ENCODE measurements at places on chromosomes 13 and 19.
A peak's percentile ranks its signal among the peaks of the same experiment; 100 is the strongest.

- no peak for DNase-seq
These were observed at the start of gene RASGRP4 for GRCh38 chr19:38425810-38426466. TSS of gene RASGRP4 (minus strand) at chr19:38426219. CDS start at chr19:38426091, 128 bp downstream.

DNA sequence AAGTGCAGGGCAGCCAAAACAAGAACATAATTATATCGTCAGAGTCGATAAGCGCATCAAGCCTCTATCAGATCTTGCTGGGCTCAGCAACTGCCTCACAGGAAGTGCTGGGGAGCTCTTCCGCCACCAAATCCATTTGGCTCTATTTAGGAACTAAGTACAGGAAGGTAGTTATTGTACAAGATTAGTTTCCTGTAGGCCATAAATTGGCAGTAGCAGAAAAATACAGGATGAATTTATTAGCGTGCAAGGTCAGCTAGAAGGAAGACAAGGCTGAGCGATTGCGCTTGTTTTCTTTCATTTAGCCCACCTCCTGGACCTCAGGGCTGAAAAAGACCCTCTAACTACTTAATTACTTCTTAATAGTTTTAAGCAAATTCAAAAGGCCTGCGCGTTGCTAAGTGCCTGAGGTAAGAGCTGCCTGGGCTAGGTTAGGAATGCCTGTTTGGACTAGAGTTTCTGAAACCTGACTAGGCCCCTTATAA, 118.5 kb downstream of the IRS2 start:
- no peak for DNase-seq

DNA sequence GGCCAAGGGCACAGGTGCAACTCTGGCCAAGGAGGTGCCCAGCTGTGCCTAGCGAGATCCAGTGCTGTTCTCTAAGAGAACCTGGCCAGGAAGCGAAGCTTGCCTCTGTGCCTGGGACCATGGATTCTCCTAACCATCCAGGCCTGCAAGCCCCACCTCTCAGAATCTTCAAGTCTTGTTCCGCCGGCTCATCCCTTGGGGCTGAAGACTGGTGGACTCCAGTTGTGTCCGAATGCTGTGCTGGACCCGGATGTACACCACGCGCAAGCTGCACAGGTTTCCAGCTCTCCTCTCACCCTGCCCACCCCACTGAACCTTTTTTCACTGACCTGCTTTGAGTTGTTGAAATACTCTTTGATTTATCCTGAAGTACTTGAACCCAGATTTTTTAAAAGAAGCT, 27.5 kb upstream of the MIR17HG start:
- no peak for DNase-seq

GRCh38 chr19:11020982-11021759, 60.3 kb downstream of the SMARCA4 start:
- no peak for DNase-seq

- DNase-seq, result no peak
These were observed 17.4 kb downstream of the ZC3H4 start for GRCh38 chr19:47096100-47096704.

DNA sequence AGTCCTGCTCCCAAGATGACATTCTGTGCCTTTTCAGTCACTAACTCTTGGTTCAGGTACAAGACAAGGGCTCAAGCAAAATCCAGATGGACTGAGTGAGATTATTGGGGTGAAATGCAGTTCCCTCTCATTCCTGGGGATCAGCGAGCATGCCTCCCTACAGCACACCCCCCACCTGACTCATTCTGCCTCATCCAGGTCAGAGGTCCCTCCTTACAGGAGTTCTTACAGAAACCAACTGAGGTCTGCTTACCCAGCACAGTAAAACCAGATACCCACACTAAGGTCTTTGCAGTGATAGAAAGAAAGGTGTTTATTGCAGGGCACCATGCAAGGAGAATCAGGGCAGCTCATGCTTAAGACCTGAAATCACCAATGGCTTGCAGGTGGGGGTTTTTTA, 21.6 kb upstream of the MRI1 start:
- no peak for DNase-seq

- DNase-seq, result no peak
These were observed 1782.4 kb upstream of the PCDH20 start for GRCh38 chr13:63198071-63198470.

- DNase-seq, result no peak
These were observed 144.3 kb downstream of the ZNF536 start for GRCh38 chr19:30516531-30516930.

DNA sequence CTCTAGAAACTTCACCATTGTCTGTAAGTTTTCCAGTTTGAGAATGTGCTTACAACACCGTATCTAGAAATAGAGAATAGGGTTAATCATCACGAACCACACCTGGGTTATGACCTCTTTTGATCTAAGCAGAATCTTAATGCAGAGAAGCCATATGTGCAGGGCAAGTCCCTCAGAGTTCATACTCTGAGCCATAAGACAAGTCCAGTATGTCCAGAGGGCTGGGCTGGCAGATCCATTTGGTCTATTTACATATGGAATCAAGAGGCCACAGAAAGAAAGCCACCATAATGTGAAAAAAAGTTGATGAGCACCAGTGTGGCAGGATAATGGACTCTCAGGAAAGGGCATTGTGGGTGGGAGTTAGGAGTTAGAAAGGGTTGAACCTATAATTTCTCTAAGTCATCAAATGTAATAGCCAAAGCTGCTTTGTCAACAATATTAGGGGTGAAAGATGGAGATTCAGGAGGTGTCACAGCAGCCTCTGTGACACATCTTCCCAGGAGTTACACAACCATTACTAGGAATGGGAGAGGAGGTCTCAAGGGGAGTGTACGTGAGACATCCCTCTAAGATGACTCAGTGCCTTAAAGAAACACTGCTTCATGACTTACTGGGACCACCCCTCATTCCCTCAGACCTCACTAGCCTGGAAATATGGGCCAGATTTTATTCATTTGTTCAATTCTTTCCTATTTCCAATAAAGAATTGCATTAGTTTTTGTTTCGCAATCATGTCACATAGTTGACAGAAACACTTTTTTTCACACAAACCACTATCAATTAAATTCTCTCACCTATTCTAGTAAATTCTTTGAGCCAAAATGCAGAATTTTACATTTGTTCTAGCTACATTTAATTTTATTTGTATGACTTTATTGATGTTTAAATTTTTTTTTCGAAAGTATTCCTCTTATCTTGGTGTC, 30.4 kb upstream of the OLFM4 start:
- DNase-seq, result no peak

DNA sequence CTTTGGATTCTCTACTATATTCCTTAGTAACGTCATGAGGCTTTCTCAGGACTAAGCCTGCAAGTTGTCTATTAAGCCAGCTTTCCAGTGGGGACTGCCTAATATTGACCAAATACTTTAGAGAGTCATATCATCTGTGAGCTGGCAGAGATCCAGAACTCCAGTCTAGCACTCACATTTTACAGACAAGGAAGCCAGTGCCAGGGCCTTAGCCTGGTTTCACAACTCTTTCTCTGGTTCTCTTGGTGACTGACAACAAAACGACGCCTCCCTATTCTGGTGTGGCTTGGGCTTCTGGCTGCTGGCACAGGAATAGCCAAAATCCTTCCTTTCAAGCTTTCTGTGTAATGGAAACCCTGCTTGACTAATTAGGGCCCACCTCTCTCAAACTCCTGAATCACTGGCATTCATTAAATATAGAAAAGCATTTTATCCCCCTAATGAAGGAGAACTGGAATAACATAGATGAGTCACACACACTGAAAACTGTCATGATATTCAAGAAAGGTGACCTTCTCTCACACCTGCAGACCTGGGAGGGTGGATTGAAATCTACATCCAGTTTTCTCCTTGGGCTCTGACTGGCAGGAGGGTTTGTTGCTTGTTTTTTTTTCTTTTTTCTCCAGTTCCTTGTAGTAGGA, 75.2 kb upstream of the UBL3 start:
- DNase-seq, result no peak

GRCh38 chr19:49468746-49469447, 5.1 kb upstream of the FLT3LG start:
- peak; percentile 80 for DNase-seq

DNA sequence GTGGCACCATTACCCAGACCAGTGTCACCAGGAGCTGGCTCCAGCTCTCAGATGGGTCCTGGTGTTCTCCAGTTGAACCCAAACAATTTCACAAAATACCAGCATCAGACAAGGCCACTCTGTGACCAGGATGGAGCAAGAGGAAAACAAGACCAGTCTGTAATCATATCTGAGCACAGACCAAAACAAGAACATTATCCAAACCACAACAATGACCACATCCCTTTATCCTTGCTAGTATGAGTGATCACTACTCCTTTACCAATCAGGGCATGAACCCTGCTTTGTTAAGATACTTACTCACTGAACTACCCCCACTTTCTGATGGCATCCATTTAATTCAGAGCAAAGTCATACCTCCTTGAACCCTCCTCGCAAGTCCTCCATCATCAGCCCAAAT, 145.9 kb downstream of the NUFIP1 start:
- DNase-seq, result no peak

- peak; percentile 25 for DNase-seq
These were observed 1.2 kb downstream of the KLF12 start for GRCh38 chr13:74132776-74133656.

DNA sequence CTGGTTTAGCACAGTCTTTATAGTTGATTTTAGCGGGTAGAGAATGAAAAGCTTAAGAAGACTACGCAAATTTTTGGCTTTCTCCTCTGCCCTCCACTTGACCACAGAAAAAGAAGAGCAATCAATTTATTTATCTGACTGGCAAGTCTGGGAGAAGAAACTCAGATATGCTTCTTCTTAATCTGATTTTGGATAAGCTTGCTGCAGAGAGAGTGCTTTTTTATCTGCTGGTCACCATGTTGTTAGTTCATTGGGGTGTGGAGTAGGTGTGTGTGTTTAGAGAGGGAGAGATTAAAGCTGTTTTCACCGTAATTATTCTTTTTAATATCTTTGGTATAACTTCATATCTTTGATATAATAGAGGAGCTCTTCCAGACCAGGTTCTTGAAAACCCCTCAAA, 471.4 kb upstream of the SLC10A2 start:
- DNase-seq, result no peak

GRCh38 chr19:48873476-48874302, 1.5 kb downstream of the PPP1R15A start:
- no peak for DNase-seq

DNA sequence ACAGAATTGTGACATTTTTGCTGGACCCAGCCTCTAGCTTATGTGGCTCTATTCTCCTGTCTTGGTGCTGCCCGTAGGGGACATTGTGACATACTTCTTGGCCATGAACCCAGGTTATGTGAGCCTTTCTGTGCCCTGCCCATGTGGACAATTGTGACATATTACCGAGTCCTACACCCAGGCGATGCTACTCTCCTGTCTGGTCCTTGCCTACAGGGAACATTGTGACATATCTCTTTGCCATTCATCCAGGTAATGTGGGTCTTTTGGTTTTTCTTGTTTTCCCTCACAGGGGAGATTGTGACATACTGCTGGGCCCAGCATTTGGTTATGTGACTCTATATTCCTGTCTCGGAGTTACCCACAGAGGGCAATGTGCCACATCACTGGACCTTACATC, 71.5 kb upstream of the ZNF43 start:
- DNase-seq, result no peak

DNA sequence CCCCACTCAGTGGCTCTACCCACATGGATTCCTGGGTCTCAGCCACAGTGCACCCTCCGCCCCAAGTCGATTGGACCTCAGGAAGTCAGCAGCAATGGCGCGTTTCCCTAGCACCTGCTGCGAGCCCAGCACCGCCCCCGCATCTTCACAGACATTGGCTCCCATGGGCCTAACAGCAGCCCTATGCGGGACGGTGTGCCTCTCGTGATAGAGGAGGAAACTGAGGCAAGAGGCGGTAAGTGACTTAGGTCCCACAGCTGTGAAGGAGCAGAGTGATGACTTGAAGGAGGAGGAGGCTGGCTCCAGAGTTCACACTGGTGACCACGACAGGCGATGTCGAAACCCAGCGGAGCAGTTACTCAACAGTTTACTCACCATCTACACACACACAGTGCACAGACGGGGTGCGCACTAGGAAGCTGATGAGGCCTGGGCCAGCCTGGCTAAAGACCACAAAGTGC, 104.5 kb upstream of the SOX1 start:
- DNase-seq, result no peak

DNA sequence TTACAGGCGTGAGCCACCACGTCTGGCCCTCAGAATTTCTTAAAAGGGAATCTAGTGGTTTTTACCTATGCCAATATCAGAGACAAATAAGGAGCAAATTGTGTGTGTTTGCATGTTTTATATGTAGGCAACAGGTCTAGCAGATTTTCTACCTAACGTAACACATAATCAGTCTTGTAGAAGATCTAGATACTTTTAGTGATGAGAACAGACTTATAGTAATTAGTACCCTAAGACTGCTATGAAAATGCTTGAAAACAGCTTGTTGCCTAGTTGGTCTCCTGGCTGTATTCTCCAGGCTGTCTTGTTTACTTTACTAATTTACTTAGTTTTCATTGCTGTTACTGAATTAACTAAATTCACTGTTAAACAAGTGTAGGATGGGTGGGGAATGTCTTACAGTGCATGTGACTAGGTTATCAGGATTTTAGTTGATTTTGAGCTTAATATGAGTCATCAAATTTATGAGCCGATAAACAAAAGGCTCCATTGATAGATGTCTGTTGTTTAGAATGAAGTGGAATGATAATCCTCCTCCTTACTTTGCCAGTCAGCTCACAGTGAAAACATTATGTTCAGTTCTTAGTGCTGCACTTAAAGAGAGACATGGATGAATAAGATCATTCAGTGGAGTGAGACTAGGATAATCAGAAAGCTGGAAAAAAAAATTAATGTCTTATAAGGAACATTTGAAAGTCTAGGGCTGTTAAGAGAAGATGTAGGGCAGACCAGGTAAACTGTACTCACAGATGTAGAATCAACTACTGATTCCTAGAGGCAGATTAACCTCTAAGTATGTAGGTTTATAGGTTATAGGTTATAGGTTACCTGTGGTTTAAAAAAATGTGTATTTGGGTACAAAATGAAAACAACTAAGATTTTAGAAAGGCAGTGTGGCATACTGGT, 22.4 kb downstream of the GTF2F2 start:
- no peak for DNase-seq

- DNase-seq, result no peak
These were observed 3.2 kb downstream of the SERPINE3 start for GRCh38 chr13:51342706-51343105.

GRCh38 chr19:8004723-8005513, 523 bp downstream of the ELAVL1 start:
- no peak for DNase-seq

GRCh38 chr13:27524981-27525975, 74.9 kb upstream of the MTIF3 start:
- DNase-seq, result no peak

GRCh38 chr19:56098731-56099568, 22.1 kb downstream of the ZNF787 start:
- DNase-seq, result no peak

All from memory B cell (primary cell).